Glomerular endothelial cell (primary cell): ENCODE measurements at places on chromosomes 5 and 9. TPM values are rescaled to one million over a fixed set of nuclear protein-coding genes. Genes with fewer than 3 reads are reported as not detected.

DNA sequence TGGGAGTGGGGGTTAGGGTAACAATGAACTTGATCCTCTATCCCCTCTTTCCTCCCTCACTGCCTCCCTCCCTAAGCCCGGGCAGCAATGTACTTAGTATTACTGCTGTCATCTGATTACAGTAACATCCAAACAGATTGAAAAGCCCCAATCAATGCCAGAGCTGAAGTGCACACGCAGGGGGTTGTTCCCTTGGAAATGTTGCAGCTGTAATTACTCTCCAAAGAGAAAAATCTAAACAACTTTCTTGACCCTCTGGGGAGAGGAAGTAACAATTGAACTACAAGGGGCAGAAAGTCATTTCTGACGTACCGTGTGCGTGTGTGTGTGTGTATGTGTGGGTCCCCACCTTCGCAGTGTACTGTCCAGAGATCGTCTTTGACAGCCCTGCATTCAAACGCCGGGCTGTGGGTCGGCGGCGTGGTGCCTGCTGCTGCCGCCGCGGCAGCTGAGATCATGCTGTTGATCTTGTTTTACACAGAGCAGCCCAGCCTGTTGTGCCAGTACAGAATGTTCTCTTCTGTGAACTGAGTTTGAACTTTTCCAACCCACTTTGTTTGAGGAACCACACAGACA lies 66.0 kb upstream of the KLF9 start:
- DNase-seq: no peak

TLX3 gene
- total RNA-seq: not detected in 2 replicates

GRCh38 chr5:78509145-78509865 lies 139.3 kb downstream of the LHFPL2 start:
- no peak for DNase-seq

DNA sequence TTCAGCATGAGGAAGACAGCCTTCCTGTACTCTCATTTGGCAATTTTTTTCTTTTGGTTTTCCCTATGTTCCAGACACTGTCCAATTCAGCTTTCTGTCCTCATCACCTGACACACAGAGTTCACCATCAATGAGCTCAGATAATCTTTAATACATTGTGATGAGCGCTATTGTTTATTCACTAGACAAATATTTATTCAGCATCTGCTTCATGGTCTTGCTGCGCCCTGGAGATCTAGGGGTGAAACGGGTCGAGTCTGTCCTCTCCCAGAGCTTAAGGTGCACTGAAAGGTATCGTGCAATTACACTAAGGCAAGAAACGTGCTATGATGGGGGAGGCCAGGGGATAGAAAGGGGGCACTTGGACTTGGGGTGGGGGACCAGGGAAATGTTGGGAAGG lies 281.6 kb downstream of the ZSWIM6 start:
- DNase-seq: no peak

DNA sequence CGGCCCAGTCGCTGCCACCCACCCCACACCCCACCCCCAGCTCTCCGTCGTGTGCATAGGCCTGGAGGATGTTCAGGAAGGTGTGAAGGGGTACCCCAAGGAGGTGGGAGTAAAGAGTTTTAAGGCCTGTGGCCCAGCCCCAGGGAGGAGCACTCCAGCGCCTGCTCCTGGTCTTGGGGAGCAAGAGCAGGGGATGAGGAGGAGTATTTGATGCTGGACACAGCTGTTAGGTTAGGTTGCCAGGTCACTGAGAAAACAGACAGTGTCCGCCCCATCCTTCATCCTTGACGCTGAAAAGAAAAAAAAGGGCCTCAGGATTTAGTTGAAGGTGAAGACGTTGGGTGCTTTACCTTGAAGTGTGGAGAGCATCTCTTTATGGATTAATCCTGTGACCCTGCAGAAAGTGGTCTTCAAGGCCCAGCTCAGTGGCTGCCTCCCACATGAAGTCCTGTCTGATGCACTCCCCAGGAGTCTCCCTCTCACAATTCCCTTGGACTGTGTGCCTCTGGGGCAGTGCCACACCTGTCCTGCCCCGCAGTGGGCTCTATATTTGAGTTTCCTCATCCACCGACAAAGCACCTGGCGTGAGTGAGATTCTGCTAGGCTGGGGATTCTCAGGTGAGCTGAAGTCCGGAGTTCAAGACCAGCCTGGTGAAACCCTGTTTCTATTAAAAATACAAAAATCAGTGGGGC lies 101.8 kb downstream of the SPRY4 start:
- DNase-seq: no peak

SPINK7 gene
- not detected in 2 replicates for total RNA-seq

- DNase-seq: no peak
Observed at GRCh38 chr9:2576631-2577030, 45.0 kb upstream of the VLDLR start.

GRCh38 chr5:132926437-132926836 lies 37.0 kb downstream of the AFF4 start:
- DNase-seq: no peak

DNA sequence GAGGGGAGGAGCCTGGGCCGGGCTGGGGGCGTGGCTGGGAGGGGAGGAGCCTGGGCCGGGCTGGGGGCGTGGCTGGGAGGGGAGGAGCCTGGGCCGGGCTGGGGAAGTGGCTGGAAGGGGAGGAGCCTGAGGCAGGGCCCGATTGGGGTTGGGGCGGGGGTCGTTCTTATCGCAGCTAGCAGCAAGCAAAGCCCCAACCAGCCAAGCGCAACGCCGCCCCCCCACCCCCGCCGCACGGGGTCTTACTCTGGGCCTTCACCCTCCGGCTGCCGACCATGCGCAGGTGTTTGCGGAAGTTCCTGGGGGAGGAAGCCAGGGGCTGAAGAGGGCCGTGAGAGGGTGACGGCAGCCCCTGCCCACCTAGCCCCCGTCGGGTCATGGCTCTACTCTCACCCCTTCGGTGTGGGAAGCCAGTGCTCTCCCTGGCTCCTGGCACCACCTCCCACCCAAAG lies 5.0 kb downstream of the NSMF start:
- DNase-seq: no peak

DNA sequence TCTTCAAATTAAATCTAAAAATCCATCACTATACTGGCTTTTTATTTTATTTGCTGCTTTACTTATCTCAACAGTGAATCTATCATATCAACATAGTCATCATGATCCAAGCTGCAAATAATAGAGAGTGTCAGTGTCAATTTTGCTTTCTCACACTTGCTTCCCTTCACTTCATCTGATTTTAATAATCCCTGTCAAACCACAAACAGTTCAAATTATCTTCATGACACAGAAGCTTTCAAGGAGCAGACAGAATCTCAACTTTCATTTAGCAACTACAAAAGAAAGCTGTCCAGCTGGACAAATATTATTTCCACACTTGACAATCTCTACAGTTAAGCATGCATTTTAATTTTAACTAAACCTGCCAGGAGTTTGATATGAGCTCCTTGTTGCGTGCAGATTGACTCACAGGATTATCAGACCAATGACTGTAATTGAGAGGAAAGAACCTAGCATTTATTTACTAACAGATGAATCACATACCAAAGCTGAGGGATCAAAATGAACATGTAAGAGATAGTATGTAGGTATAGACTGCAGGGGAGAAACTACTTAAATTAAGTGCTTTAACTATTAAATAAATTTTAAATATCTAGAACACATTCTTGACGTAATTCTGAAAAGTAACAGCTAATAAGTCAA lies 56.0 kb downstream of the KIAA0825 start:
- DNase-seq: no peak

MYO10 gene
- total RNA-seq: 76.9 and 167 TPM in 2 replicates

NUTM2G gene
- total RNA-seq: not detected in 2 replicates

SLC36A2 gene
- total RNA-seq: not detected in 2 replicates

GLRA1 gene
- total RNA-seq: not detected in 2 replicates

DNA sequence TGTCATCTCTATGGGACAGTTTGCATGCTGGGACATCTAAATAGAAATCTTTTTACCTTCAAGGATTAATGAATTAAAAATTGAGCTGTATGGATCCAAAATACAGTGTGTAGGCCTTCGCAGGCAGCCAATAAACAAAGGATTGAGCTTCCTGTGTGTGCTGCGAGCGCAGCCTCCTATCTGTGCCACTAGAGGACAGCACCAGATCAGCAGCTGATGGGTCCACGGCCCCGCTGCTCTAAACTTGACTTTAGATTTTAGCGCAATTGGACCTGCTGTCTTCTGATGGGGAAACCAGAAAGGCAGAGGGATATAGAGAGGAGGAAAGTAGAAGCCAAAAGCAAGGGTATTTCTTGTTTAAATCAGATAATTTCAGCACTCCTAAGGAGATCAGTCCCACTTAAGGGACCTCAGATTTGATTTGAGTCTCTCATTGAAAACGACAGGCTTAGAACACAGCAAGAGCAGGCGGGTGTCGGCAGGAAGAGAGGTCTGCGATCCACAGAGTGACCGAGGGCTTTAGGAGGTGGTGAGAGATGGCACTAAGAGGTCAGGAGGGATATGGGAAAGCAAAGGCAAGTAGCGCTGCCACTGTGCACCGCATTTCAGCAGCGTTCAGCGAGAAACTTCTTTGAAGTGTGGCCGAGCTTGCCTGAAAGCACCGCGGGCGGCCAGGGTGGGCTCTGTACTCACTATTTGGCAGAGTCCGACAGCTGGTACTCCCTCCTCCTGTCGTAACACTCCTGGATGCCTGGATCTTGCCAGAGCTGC lies 214.3 kb downstream of the GNA14 start:
- no peak for DNase-seq

DNA sequence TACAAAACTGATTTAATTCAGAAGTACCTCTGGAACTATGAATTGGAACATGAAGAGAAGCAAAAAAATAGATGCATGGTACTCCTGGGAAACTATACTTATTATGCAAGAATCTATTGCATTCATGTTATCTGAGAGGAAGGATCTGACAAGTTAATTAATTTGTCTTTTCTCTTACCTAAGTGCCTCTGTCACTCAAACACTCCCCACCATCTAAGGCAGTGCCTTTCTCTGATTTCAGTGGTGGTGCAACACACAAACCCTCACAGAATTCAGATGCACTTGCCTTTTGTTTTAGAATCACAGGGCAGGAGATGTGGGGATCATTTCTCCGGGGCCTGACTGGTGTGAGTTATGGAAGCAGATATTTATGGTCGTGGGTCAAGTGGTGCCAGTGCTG lies 52.5 kb upstream of the C9orf72 start:
- DNase-seq: no peak

PCDHGB1 gene
- 0.82 and 2.3 TPM in 2 replicates for total RNA-seq

DNA sequence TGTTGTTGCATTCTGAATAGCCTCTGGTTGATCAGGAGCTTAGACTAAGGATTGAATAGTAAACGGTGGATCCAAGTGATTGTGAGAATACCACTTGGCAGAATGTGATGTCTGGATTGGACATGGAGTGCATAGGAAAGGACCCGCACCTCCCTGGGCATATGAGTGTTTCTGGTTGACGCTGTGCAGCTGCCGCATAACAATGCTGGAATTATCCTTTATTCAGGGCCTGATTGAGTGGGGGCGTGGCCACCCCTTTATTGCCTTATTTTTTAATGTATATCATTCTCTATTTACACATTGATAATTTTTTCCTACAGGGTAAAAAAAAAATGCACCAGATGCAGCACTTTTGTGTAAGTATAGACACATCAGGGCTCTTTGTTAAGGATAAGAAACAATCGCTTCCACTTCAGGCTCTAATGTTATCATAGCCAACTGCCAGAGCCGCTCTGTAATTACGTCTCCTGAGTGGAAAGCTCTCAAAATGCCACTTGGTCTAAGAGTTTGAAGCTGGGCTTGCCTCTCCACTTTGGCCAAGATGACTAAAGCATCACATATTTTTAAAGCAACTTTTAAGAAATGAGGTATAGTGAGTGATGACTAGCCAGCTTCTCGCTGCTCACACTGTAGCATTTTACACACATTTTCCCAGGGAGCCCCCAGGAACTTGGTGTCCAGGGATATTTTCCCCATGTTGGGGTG lies 5.7 kb downstream of the FGD3 start:
- DNase-seq: no peak

ITK gene
- not detected in 2 replicates for total RNA-seq

- no peak for DNase-seq
Observed at GRCh38 chr5:123808461-123809380, 296.7 kb downstream of the CSNK1G3 start.

SPATA31D4 gene
- not detected in 2 replicates for total RNA-seq

- no peak for DNase-seq
Observed at GRCh38 chr5:60649288-60649917, 50.6 kb downstream of the DEPDC1B start.

PCDHGA11 gene
- total RNA-seq: 12.3 and 17.5 TPM in 2 replicates

DNA sequence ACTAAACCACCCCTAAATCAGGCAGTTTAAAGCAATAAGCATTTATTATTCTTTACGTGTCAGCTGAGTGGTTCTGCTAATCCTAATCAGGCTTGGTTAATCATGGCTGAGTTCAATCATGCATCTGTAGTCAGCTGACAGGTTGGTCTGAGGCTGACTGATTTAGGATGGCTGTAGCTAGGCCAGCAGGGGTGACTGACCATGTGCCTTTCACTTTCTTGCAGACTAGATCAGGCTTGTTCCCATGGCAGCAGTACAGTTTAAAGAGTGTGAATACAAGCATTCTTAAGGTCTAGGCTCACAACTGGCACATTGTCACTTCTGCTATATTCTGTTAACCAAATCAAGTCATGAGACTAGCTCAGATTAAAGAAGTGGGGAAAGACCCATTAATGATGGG lies 16.1 kb upstream of the MPDZ start:
- DNase-seq: no peak

CD14 gene
- 0.23 TPM in 1 of 2 replicates, not detected in the other for total RNA-seq

- no peak for DNase-seq
Observed at GRCh38 chr5:169805527-169805934, 168.5 kb downstream of the DOCK2 start.

DNA sequence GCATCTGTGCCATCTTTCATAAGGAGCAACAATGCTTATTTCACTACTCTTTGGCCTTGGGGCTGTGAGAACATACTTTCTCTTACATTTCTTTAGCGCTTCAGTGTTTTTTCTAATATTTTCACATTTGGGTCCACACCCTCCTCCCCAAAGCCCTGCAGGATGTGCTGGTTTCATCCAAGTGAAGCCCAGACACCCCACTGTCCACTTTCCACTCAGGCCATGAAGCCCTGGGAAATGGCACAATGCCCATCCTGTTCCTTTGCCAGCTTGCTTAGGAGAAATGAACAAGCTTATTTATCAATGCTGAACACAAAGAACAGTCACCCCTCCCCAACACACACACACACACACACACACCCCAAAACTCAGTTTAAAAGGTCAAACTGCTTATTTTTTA lies 17.3 kb upstream of the TMOD1 start:
- DNase-seq: no peak

DNA sequence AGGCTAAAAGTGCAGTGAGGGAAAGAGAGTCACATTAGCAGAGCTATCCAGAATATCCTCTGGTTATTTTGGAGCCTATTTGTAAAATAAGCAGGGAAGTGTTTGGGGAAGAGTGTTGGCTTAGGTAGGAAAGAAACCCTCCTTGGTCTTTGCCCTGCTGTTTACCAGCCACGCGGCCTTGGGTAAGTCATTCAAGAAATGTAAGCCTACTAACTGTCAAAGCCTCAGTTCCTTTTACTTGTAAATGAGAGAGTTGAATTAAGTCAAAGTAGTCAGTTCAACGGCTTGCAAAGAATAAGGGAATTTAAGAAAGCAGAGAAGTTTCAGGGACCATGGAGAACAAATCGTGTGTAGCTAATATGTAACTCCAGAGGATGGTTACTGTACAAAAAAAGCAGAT lies 75.8 kb upstream of the TNC start:
- no peak for DNase-seq

- DNase-seq: no peak
Observed at GRCh38 chr5:93018461-93018860, 562.6 kb downstream of the NR2F1-AS1 start.

GRCh38 chr5:10262121-10262774 lies 12.2 kb downstream of the CCT5 start:
- no peak for DNase-seq

- no peak for DNase-seq
Observed at GRCh38 chr5:44266882-44267576, 122.2 kb downstream of the FGF10 start.
